ENCODE measurements at places on chromosomes 4 and X.

- DNase-seq: peak; percentile 70
Measured at GRCh38 chrX:74246524-74246923, 57.5 kb upstream of the ZCCHC13 start.

GRCh38 chrX:96204928-96205327 lies 479.7 kb upstream of the DIAPH2 start:
- DNase-seq: no peak

- no peak for DNase-seq
Measured at GRCh38 chr4:22427675-22428074, 88.2 kb downstream of the ADGRA3 start.

DNA sequence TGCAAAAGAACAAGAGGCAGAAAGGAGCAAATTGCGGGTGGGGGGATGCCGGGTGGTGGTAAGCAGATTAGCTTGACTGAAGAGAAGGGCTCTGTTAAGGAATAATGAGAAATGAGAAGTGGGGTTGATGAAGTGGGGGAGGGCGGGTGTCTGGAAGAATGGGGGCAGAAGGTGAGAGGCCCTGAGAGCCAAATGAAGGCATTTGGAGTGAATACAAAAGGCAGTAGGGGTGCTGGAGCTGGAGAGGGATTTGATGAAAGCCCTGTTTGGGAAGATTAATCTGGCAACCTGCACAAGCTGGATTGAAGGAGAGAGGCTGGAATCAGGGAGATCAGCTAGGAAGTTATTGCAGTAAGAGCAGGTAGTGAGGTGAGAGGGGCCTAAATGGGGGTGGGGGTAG lies 82.1 kb downstream of the GUCY2F start:
- no peak for DNase-seq

DNA sequence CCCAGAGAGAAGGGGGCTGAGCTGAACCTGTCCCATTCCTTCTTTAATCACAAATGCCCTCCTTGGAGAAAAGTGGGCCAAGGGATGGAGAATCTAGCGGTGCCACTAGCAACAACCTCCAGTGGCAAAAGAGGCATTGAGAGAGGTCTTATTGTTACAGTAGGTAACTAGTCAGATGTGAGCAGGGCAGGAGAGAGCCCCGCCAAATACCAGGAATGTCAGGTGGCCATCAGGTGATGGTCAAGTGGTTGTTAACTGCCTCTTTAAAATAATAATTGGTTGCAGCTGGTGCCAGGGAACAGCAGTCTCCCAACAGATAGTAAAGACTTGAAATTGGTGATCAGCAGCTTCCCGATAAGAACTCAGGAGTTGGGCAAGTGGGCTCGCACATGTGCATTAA lies 116.1 kb downstream of the EVC2 start:
- no peak for DNase-seq

DNA sequence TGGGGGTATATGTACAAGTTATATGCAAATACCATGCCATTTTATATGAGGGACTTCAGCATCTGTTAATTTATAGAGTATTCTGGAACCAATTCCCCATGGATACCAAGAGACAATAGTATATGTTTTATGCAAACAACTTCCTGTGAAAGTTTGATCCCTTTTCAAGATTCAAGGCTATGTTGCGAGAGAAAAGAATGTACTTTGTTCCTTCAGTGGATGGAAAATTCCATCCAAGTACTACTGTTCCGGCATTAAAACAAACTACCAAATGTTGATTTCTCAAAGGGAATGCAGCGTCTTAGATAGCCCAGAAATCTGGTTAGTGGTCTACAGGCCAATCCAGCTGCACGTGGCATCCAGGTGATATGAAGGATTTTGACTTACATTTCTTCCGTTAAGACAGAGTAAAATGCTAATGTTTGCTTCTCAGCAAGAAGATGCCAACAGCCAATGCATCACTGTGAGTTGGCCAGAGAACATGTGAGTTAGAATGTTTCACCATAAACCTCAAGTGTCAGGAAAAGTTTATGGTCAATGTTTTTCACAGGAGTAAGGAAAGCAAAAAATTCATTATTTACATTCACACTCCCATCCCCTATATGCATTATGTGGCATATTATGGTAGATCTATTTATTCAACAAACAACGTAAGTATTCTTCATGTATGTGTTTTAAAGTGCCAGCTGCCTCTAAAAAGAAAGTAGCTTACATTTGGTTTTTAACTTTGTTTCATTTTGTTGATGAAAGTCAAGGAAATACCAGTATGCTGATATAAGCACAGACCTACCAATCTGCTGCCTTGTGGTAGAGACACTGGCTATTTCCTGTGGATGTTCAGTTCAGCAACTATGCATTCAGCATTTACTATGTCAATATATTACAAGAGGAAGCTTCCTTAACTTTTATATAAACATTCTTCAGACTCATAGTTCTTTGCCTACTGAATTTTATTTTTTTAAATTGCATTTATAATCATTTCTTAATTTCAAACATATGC lies 44.4 kb downstream of the METTL14 start:
- DNase-seq: no peak

DNA sequence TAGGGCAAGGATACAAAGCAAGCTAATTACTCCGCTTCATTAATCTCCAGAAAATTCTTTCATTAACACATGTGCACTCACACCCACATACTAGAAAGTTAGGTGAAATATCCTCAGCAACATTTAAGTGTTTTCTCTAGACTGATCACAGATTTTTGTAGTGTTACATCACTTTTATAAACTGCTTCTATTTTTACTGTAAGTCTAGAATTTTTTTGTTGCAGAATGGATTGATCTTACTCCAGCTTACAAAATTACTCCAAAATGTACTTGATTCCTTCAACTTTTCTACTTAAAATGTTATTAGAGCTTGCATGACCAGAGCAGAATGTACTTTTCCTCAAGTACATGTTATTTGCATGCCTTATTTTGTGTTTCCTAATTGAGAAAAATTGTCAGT lies 2325.2 kb downstream of the PCDH7 start:
- no peak for DNase-seq

GRCh38 chr4:31727030-31727429 lies 1006.9 kb downstream of the PCDH7 start:
- DNase-seq: no peak

DNA sequence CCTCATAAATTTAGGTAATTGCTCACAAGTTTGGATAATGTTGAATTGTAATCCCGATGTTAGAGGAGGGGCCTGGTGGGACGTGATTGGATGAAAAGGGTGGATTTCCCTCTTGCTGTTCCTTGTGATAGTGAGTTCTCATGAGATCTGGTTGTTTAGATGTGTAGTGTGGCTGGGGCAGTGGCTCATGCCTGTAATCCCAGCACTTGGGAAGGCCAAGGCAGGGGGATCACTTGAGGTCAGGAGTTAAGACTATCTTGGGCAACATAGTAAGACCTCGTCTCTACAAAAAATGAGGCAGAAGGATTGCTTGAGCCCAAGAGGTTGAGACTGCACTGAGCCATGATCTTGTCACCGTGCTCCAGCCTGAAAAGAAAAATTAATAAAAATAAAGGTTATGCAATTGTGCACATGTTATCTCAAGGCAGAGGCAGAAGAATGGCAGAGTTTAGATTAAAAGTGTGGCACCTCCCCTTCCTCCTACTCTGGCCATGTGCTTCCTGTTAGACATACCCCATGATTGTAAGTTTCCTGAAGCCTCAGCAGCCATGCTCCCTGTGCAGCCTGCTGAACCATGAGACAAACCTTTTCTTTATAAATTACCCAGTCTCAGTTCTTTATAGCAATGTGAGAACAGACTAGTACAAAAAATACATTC lies 36.5 kb downstream of the ERVMER34-1 start:
- peak; percentile 63 for DNase-seq

DNA sequence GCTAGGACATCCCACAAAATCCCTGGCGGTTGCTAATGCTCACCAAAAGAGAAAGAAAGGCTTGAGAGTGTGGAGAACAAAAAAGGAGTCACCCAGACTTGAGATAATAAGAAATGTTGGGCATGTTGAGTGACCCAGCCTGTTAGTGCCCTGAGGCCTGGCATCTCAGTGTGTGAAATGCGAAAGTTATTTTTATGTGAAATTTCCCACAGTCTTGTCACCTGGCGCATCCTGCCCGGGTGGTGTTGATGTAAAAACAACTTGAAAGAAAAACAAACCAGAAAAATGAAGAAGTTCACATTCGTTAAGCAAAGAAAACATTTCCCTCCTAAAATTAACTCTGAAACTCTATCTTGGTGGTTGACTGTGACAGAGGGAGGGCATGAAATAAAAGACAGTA lies 495.2 kb downstream of the MID1IP1 start:
- DNase-seq: no peak

- peak; percentile 15 for DNase-seq
Measured at GRCh38 chrX:129577473-129577872, 37.4 kb downstream of the OCRL start.

DNA sequence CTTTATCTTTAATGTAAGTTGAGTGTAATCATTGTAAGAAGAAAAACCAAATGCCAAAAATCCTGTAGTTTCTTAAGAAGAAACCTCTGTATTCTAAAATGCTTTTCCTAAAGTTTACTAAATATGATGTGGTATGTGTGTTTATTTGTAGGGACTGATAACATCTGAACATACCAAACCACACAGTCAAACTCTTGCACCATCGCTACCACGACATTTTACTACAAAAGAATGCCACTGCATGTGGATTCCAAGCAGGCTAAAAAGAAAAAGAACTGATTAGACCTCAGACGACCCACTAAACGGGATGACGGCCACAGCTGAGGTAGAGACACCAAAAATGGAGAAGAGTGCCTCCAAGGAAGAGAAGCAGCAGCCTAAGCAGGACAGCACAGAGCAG lies 46.1 kb downstream of the LAS1L start:
- no peak for DNase-seq

- DNase-seq: no peak
Measured at GRCh38 chr4:75908555-75908954, 6.3 kb upstream of the PPEF2 start.

- peak; percentile 66 for DNase-seq
Measured at GRCh38 chr4:55445921-55446577, 50.3 kb downstream of the TMEM165 start.

GRCh38 chr4:25901030-25901430 lies 13.0 kb upstream of the SMIM20 start:
- no peak for DNase-seq

DNA sequence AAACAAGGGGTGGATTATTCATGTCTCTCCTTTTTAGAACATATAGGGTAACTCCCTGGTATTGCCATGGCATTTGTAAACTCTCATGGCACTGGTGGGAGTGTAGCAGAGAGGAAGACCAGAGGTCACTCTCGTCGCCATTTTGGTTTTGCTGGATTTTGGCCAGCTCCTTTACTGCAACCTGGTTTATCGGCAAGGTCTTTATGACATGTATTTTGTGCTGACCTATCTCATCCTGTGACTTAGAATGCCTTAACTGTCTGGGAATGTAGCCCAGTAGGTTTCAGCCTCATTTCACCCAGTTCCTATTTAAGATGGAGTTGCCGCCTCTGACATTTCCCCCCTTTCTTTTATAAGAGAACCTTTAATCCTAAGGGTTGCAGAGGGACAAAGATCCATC lies 45.8 kb downstream of the MGST2 start:
- DNase-seq: no peak

- no peak for DNase-seq
Measured at GRCh38 chr4:70586841-70587240, 5.2 kb upstream of the AMBN start.

DNA sequence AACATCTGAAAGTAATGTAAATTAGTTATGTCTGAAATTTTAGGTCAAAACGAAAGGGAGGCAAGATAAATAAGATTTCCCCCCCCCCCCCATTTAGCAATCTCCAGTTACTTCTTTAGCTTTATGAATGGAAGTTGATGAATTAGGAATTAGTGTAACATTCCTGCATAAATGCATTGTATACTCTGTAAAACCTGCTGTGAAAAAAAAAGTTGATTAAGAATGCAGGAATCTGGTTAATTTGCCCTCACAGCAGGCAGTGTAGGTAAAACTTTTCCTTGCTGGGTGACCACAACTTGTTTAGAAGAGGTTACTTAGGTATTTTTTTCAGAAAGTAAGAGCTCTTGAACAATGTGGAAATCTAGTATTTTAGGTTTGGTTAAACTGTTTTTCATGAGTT lies 15.3 kb downstream of the LARP7 start:
- no peak for DNase-seq

Measured in RKO (cell line).